Breast epithelium (tissue), 4 donors: ENCODE measurements at places on chromosomes 5 and 9. TPM values are rescaled to one million over a fixed set of nuclear protein-coding genes. Genes with fewer than 3 reads are reported as not detected.

GRCh38 chr9:93082841-93083411, 13.1 kb upstream of the CARD19 start:
- DNase-seq, result peak; percentile 45

DNA sequence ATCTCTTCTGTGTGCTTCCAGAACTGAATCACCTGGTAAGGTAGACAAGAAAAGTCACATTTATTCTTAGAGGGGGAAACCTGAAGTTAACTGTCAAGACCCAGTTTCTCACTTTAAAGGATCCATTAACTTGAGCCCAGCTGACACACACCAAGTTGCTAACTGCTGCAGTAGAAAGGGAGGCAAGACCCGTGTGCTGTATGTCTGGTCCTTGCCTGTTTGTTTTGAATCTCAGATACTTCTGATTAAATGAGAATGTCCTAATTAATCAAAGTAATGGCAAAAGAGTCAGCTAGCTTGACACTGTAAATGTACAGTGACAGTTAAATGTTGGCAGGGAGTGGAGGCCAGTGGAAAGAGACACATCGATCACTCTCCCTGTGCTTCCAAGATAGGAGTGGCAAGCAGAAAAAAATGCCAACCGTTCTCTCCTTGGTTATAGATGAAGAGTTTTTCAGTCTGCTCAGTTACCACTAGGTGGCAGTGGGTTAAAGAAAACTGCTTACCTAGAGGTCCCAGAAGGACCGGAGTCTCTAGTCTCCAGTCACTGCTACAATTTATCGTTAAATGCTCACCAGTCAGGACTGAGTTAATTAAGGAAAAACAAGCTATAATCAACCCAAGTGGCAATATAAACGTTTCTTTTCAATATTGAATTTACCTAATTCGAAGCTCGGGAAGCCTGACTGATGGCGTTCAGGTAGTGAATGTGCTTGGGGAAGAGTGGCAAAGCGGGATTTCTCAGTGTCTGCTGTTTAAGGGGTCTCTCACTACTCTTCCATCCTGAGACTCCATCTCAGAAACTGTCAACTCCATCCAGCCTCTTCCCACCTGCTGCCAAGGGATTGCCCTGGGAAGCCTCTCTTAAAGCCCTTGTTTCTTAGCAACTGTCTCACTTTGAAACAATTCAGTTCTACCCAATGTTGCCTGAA, 18.4 kb downstream of the LSM11 start:
- no peak for DNase-seq

- no peak for DNase-seq
Measured at GRCh38 chr5:137305971-137306602, 193.0 kb downstream of the SPOCK1 start.

- DNase-seq, result peak; percentile 50
Measured at GRCh38 chr5:177071666-177072385, 14.9 kb upstream of the FGFR4 start.

- DNase-seq, result no peak
Measured at GRCh38 chr9:30039712-30040111, 2344.7 kb upstream of the ACO1 start.

GRCh38 chr5:131983244-131983771, 28.1 kb downstream of the ACSL6 start:
- DNase-seq, result no peak

GRCh38 chr5:124352312-124352711, 394.1 kb downstream of the ZNF608 start:
- no peak for DNase-seq

- no peak for DNase-seq
Measured at GRCh38 chr5:176581361-176581760, 28.6 kb downstream of the GPRIN1 start.

- no peak for DNase-seq
Measured at GRCh38 chr9:137277329-137278041, at the start of gene TOR4A. TSS of gene TOR4A (plus strand) at chr9:137277726. CDS start at chr9:137278690, 964 bp downstream.

DNA sequence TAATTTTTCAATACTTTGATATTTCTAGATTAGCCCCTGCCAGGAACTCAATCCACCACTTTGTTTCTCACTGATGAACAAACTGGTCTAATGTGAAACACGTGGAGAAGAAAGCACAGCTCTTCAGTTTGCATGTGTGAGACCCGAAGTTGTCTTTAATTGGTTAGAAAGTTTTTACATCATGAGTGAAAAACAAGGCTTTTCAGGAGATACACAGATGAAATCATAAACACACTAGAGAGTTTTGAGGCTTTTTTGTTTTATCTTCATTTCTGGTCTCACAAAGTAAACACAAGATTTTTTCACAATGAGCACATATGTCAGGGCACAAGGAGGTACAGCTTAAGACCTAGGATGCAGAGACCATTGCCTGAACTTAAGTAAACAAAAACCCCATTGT, 84.5 kb upstream of the MOCS2 start:
- no peak for DNase-seq

DNA sequence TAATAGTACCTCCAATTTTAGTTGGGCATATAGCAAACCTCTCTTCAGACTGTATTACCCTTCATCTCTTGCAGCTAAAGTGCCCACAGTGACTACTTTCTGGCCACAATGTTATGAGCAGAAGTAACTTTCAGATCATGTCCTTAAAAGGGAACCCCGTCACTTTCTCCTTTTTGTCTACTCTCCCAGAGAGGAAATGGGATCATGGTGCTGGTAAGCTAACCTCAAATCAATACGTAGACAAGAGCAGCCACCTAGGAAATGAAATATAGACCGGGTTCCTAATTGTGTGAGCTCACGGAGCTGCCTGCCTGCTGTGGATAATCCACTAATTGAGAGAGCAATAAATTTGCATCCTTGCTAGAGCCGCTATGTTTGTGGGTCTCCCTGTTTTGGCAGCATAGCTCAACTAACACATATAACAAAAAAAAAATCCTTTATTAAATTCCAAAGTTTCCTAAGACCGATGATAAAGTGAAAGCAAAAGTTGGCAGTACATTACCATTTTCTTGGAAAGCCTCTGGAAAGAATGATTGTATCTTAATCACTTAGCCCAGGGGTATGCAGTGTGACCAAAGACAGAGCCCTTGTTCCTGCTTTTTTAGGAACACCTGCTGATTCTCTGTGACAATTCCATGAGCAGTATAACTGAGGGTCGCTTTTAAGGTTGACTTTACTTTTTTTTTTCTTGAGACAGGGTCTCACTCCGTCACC, 5.6 kb upstream of the IL7R start:
- DNase-seq, result no peak

- DNase-seq, result no peak
Measured at GRCh38 chr5:41043109-41043747, 27.9 kb downstream of the MROH2B start.

DNA sequence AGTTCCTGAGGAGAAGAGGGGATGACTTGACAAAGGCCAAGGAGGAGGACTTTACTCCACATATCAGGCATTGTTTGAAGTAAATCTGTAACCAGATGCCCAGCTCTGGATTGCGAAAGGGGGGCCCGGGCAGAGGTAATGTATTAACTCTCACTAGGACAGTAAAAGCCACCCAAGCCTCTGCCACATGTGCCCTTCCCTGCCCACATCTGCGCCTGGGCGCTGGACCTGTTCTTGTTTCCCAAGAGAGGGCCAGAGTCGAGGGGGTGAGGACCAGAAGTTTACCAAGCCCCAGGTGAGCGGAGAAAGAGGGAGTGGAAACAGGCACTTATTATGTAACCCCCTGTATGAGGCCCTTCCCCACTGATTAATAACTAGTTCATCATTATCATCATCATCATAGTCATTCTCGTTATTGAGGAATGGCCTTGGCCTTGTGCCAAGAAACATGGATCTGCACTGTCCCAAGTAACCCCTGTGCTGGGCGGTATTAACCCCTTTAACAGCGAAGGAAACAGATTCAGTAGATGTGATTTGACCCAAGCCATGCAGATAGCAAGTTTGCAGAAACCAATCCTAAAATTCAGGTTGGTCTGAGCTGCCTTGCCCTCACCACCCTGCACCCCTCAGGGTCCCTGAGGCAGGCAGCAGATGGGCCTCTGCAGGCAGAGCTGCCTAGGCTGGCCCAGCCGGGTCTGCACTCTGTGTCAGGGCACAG, at the start of gene SLC23A1:
TSS of gene SLC23A1 (minus strand) at position 23 of the 718 bp plus-strand sequence. CDS start 44 bp downstream, outside the sequence.
- no peak for DNase-seq

DNA sequence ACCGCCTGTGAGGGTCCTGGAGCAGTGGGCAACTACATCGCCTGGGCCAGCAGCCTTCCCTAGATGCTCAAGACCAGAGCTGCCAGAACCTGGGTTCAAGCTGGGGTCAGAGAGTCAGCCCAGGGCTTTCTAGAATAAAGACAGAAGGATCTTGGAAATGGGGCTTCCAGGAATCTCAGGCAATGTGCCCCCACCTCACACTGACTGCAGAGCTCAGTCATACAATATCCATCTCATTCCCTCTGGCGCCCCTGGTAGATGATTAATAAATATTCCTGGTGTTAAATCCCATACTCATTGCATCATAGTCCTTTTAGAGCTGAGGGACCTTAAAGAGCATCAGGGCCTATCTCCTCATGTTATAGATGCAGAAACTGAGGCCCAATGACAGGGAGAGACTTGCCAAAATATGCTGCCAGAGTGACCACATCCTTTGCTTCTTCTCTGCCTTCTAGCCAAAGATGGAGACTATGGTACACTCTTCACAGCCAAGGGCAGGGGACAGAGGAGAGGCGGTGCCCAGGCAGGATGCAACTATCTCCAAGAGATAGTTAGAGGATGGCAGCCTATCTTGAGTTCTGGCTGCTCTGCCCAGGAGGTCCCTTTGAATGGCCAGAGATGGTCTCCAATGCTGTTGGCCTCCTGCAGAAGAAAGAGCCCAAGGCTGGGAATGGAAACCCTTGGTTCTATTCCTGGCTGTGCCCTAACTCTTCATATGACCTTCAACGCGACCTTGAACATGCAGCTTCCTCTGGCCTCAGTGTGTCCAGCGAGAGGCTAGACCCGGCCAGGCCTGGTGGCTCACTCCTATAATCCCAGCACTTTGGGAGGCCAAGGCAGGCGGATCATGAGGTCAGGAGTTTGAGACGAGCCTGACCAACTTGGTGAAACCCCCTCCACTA, 36.2 kb upstream of the IL17B start:
- no peak for DNase-seq

DNA sequence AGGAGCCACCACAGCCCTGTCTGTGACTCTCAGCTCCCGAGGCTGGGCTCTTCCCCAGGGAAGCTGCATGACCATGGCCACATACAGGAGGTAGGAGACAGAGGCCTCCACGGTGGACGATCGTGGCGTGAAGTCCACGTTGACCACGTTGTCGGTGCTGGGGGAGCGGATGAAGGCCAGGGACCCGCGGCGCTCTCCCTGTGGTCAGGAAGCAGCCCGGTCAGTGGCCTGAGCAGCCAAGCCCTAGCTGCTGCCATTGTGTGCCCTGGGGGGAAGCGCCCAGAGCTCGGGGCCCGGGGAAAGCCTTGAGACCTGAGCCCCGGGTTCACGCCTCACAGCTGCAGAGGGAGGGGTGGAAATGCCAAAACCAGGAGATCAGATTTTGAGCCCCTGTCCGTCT, 34.3 kb downstream of the EXOC3 start:
- DNase-seq, result no peak

DNA sequence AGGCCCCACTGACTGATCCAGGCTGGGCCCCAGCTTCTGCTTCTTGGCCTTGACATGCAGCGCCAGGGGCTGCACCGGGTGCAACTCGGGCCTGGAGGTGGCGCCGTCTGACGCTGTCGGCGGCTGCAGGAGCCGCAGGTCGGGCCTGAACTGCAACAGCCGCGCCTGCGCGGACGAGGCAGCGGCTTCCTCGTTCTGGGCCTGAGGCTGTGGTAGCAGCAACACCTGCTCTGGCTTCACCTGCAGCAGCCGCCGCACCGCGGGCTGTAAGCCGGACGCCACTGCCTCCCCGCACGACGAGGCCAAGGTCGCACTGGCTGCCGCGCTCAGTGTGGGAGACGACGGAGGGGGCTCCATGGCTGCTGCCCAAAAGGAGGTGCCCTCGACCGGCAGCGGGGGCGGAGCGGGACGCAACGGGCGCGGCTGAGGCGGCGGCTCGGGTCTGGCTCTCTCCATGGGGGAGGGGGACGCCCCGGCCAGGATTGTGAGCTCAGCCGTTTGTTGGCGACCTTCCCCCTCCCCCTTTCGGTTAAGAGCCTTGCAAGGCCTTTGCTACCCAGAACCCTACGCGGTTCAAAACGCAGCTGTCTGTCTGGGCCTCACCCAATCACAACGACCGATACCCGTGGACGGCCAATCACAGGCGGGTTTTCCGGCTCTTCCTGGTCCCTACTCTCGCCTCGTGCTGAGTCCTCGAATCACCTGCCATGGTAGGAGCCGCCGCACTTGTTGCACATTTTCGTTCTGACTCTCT, 438 bp downstream of the SOX30 start:
- peak; percentile 66 for DNase-seq

- no peak for DNase-seq
Measured at GRCh38 chr9:132752877-132753592, 82.8 kb downstream of the GTF3C4 start.

- DNase-seq, result no peak
Measured at GRCh38 chr9:95974389-95974788, 98.9 kb downstream of the ERCC6L2 start.

- DNase-seq, result no peak
Measured at GRCh38 chr9:135251331-135251761, 163.9 kb downstream of the OLFM1 start.

DNA sequence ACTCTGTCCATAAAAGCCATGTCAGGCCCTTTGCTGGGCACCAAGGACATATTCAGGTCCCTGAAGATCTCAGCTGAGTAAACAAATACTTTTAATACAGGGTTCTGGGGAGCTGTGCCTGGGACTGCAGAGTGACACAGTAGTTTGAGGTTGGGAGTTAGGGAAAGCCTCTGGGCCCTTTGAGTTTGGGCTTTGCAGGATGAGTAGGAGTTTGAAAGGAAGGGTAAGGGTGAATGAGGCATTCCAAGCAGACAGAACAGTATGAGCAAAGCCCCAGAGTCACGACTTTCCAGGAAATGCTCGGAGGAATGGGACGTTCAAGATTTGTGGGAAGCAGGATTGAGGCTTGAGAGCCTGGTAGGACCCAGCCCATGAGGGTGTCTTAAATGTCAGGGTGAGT, 13.3 kb downstream of the CRB2 start:
- no peak for DNase-seq

DNA sequence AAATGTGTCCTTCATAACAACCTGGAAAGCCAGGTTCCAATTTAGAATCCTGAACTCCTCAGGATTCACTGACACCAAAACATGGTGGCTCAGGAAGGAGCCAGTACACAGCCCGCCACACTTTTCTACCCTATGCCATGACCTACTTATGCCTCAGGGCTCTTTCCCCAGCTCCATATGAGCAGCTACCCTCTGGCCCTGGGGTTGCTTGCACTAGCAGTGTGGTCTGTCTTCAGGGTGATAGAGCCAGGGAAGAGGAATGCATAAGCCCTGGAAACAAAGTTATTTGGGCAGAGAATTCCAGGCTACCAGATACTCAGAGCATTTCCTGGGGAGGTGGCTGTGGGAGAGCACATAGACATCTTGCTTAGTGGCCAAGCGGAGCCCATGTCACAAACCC, 15.0 kb upstream of the ECM2 start:
- DNase-seq, result no peak

The IFNA2 gene
- not detected for total RNA-seq

The TLX3 gene
- total RNA-seq, result not detected

The TSSK1B gene
- 0.32 TPM for total RNA-seq

The STPG3 gene
- total RNA-seq, result not detected

The CD72 gene
- total RNA-seq, result 5.1 TPM

The MAMDC4 gene
- total RNA-seq, result 3.4 TPM

The FBN2 gene
- 7.5 TPM for total RNA-seq

The OGN gene
- total RNA-seq, result 92.5 TPM

The EHMT1 gene
- total RNA-seq, result 113 TPM

The SLU7 gene
- total RNA-seq, result 88.3 TPM

The SPATA31D1 gene
- not detected for total RNA-seq
